G401 (cell line): ENCODE measurements at places on chromosomes 1 and 21.

GRCh38 chr1:208239473-208240381 is 4.5 kb downstream of the PLXNA2 start:
- DNase-seq, result peak; percentile 54

GRCh38 chr1:231359113-231359512 is 21.0 kb downstream of the SPRTN start:
- DNase-seq, result no peak

DNA sequence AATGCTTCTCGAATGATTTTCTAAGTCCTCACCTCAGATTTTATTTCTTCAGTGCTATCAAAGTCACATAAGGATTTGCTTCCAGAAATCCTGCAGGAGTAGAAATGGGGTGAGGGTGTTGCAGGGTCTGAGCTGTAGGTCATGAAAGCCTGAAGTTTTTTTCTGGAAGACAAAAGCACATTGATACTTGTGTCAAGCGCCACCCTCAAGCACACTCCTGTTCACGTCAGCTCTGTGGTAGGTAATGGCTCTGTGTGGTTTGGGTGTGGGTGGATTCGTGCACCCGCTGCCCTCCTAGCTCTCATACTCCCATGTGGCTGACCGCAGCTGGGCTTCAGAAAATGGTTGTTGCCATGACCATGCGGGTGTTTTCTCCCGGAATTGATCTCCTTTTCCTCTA is 39.9 kb downstream of the AKNAD1 start:
- DNase-seq, result no peak

DNA sequence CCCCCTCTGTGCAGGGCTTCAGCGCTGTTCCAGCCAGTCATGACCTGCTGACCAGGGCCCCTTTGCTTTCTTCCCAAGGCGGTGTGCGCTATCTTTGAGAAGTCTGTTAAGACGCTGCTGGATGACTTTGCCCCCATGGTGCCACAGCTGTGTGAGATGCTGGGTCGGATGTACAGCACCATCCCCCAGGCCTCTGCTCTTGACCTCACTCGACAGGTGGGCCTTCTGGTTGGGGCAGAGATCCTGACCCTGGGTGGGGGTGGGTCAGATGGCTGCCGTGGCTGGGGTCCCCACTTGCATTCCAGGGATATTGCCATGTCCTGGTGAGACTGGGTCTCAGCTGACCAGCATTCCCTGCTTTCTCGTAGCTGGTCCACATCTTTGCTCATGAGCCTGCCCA is 9.0 kb upstream of the DPH2 start:
- no peak for DNase-seq

- no peak for DNase-seq
Measured at GRCh38 chr1:94637121-94637520, 95.6 kb upstream of the F3 start.

- DNase-seq, result no peak
Measured at GRCh38 chr1:211843507-211844298, 13.1 kb upstream of the LPGAT1 start.
